ENCODE measurements at places on chromosomes 16 and 17. TPM values are rescaled to one million over a fixed set of nuclear protein-coding genes. Genes with fewer than 3 reads are reported as not detected.

The ABCC3 gene
- total RNA-seq = 10.6 TPM

GRCh38 chr16:5367951-5368350 is 270.4 kb upstream of the EEF2KMT start:
- no peak for DNase-seq
- no peaks in the 10 kb centered on the region for H3K36me3 ChIP-seq
- no peak overlapping the region for H3K4me3 ChIP-seq
- peaks cover 46% of the 10 kb centered on the region for H3K27me3 ChIP-seq
- H3K4me1 ChIP-seq = no peaks in the 10 kb centered on the region

- peak overlapping the region; percentile 39 for H3K27ac ChIP-seq
- no peaks in the 10 kb centered on the region for H3K36me3 ChIP-seq
- H3K4me3 ChIP-seq = no peak overlapping the region
- DNase-seq = no peak
Observed at GRCh38 chr17:40480501-40481003, 20.9 kb downstream of the TNS4 start.

- H3K27me3 ChIP-seq = no peaks in the 10 kb centered on the region
- H3K27ac ChIP-seq = no peak overlapping the region
- H3K4me1 ChIP-seq = peaks cover 26% of the 10 kb centered on the region
- no peak for DNase-seq
Observed at GRCh38 chr16:85425074-85425662, 188.0 kb upstream of the GSE1 start.

DNA sequence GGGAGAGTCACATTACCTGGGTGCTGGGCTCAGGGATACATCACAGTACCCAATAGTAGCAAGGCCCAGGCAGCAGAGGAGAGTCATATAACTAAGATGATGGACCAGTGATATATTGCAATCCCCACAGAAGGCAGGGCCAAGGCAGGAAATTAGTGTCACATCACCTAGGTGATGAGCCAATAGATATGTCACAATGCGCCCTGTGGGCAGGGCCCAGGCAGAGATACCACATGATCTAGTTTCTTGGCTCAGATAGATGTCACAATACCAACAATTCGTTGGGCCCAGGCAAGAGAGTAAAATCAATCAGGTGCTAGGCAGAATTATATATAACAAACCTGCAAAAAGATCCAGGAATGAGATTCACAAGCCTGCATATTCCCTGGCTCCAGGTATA is 2111.5 kb downstream of the TP53TG3F start:
- H3K27me3 ChIP-seq = no peaks in the 10 kb centered on the region
- H3K4me3 ChIP-seq = no peak overlapping the region
- H3K27ac ChIP-seq = no peak overlapping the region
- no peaks in the 10 kb centered on the region for H3K36me3 ChIP-seq

GRCh38 chr17:77132411-77133086 is 8.2 kb upstream of the SEC14L1 start:
- no peak overlapping the region for H3K27ac ChIP-seq
- peaks cover under 1% of the 10 kb centered on the region for H3K36me3 ChIP-seq
- no peak for DNase-seq
- H3K27me3 ChIP-seq = no peaks in the 10 kb centered on the region
- peaks cover 20% of the 10 kb centered on the region for H3K4me1 ChIP-seq

- no peak for DNase-seq
- H3K36me3 ChIP-seq = peaks cover 6% of the 10 kb centered on the region
- H3K4me3 ChIP-seq = no peak overlapping the region
- H3K27ac ChIP-seq = peak overlapping the region; percentile 16
- H3K4me1 ChIP-seq = no peaks in the 10 kb centered on the region
Observed at GRCh38 chr16:4433914-4434787, 8.5 kb downstream of the DNAJA3 start.

DNA sequence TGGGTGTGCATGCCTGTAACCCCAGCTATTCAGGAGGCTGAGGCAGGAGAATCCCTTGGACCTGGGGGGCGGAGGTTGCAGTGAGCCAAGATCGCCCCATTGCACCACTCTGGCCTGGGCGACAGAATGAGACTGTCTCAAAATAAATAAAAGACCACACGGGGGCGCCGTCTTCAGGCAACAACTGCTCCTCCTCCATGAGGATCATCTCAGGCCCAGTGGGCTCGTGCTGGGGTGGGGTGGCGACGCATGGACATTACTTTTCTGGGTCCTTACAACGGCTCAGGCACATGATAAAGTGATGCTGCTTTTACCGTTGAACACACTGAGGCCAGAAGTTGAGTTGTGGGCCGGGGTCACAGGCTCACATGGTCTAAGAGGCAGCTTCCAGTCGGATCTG is 56.2 kb downstream of the PRMT7 start:
- H3K4me1 ChIP-seq = peaks cover 19% of the 10 kb centered on the region
- H3K36me3 ChIP-seq = no peaks in the 10 kb centered on the region
- no peaks in the 10 kb centered on the region for H3K27me3 ChIP-seq
- H3K27ac ChIP-seq = peak overlapping the region; percentile 11
- no peak overlapping the region for H3K4me3 ChIP-seq
- no peak for DNase-seq

DNA sequence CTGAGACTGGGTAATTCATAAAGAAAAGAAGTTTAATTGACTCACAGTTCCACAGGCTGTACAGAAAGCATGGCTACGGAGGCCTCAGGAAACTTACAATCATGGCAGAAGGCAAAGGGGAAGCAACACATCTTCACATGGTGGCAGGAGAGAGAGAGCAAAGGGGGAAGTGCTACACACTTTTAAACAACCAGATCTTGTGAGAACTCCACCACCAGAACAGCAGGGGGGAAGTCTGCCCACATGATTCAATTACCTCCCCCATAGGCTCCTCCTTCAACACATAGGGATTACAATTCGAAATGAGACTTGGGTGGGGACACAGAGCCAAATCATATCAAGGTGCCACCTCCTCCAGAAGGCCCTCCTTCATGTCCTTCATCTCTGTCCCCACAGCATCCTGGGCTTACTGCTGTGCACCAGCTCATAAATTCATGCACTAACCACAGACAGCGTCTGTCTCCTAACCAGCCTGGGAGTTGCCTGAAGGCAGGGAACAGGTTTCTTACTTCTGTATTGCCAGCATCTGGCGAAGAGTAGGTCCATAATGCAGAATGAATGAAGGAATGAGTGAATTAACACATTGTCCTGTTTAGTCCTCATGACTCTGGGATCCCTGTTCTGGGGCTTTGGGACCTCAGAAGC is 74.4 kb downstream of the WSB1 start:
- no peaks in the 10 kb centered on the region for H3K36me3 ChIP-seq
- H3K4me1 ChIP-seq = peaks cover 7% of the 10 kb centered on the region
- H3K27me3 ChIP-seq = no peaks in the 10 kb centered on the region
- no peak for DNase-seq

The KCNG4 gene
- total RNA-seq = 0.12 TPM

- H3K4me1 ChIP-seq = no peaks in the 10 kb centered on the region
- no peak for DNase-seq
- no peaks in the 10 kb centered on the region for H3K27me3 ChIP-seq
- H3K4me3 ChIP-seq = no peak overlapping the region
- no peak overlapping the region for H3K27ac ChIP-seq
Observed at GRCh38 chr16:24478401-24478800, 61.0 kb upstream of the RBBP6 start.

DNA sequence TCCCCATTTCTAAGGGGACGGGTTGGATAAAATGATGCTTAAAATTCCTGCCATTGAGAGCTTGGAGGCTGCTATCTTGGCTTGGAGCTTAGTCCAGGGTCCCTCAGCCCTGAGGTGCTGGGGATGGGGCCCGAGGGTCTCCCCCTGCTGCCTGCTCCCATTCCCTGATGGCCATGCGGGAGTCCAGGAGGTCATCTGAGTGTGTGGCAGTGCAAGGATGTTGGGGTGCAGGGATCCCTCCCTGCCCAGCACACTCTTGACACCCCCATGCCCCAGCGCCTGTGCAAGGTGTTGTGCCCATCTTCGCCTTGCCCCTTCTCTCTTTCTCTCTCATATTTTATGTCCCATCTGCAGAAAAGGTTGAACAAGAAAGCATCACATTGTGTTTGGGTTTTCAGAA is 90.4 kb downstream of the IRF8 start:
- H3K27ac ChIP-seq = no peak overlapping the region
- H3K27me3 ChIP-seq = peaks cover 63% of the 10 kb centered on the region
- no peak for DNase-seq
- H3K36me3 ChIP-seq = no peaks in the 10 kb centered on the region

DNA sequence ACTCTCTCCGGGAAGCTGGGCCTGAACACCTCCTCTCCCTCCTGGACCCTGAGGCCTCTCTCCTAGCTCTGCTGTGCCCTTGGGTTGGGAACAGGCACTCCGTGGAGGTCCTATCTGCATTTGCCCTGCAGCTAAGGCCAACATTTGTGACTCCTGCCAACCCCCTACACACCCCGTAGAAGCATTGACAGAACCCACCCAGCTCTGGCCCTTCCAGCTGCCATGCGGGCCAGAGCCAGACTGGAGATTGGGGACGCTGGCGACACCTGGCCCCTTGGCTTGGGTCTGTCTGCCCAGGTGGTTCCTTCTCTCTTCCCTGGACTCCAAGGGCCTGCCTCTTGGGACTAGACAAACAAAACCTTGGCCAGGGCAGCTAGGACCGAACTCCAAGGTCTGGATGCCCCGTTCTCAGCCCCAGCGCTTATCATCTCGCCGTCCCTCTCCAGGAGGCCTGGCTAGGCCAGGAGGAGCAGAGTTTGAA is 644 bp upstream of the RHBDF2 start:
- no peaks in the 10 kb centered on the region for H3K36me3 ChIP-seq
- peaks cover 14% of the 10 kb centered on the region for H3K27me3 ChIP-seq
- no peak for DNase-seq
- H3K4me3 ChIP-seq = peak overlapping the region; percentile 87
- H3K4me1 ChIP-seq = peaks cover 35% of the 10 kb centered on the region
- H3K27ac ChIP-seq = peak overlapping the region; percentile 73

- H3K27me3 ChIP-seq = peaks cover 13% of the 10 kb centered on the region
- H3K27ac ChIP-seq = no peak overlapping the region
- no peak for DNase-seq
- H3K4me3 ChIP-seq = no peak overlapping the region
- H3K36me3 ChIP-seq = no peaks in the 10 kb centered on the region
Observed at GRCh38 chr17:55925440-55925839, 174.6 kb downstream of the PCTP start.
